ENCODE measurements at places on chromosomes 13 and 19.
A peak's percentile ranks its signal among the peaks of the same experiment; 100 is the strongest.

- DNase-seq, result no peak
Observed at GRCh38 chr19:13152356-13152973, 2.3 kb downstream of the IER2 start.

DNA sequence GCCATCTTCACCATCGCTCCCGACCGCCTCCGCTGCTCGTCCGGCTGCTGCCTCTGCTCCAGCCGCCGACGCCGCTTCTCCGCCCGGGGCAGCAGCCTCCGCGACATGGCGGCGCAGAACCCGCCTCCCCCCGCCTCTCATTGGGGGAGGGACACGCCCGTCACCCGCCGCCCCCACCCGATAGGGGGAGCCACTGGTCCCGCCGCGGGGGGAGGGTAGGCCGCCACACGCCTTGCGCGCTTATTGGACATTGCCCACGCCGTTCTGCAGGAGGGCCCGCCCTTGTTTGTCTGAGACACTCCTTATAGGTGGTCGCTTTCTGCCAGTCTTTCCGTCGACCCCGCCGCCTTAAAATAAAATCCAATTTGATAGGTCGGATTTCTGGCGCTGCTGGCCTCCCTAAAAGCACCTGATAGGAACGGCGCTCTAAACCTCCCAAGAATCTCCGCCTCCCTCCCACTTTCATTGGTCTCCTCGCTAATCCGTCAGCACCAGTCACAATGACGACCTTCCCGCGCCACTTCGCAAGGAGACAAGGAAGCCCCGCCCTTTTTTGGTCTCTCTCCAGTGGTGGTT is at the start of gene HNRNPL:
HNRNPL (minus strand) TSS at position 127 of the 576 bp plus-strand sequence; CDS start at position 107, 20 bp downstream.
- DNase-seq, result peak; percentile 99

DNA sequence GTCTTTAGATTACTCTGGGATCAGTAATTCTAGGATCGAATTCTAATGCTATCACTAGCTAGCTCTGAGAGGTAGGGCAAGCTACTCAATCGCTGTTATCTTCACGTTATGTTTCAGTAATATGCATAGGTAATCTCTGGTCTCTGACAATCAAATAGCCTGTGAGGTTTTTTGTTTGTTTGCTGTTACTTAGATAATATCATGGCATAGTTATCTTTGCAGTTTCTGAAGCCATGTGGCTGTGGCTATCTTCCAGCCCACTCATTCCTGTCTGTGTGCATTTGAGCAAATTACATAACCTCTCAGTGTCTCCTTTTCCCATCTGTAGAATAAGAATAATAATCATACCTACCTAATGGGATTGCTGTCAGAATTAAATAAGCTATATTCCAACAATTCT is 330.2 kb downstream of the PCDH9 start:
- no peak for DNase-seq

DNA sequence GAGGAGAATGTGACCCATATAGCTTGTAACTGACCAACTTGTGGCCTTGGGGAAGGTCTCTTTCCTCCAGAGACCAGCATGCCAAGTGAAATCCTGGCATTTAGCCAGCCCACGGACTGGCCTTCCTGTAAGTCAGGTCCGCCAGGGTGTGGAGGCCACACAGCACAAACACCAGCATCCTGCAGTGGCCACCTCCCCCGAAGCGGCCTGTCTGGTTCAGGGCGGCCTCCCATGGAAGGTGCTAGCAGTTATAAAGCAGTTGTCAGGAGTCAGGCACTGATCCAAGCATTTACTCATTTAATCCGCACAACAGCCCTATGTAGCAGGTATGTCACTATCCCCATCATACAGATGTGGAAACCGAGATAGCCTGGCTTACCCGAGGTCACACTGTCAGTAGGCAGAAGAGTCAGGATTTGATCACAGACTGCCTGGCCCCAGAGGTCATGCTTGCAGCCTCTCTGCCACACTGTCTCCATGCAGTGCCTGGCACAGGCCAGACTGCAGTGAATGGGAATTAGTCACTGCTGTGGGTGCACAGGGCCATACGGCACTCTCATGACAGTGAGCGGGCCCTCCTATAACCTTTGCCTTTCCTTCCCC is 36.7 kb downstream of the CAPN12 start:
- no peak for DNase-seq

DNA sequence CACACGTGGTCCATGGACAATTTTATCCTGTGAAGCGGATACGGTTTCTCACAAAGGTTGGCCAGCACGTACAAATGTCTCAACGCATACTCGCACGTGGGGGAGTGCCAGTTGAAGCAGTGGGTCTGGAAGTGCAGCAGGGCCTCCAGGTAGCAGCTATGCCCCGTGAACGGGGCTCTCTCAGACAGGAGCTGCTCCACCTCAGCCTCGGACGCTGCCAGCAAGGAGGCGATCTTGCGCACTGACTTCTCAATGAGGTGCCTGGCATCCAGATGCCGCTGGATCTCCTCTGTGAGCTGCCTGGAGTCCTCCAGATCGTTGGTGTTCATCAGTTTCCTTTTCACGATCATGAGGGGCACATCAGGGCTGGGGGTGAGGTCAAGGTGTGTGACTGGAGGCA is 2272.0 kb downstream of the PCDH9 start:
- no peak for DNase-seq

- no peak for DNase-seq
Observed at GRCh38 chr19:4449022-4449638, 8.5 kb downstream of the UBXN6 start.

DNA sequence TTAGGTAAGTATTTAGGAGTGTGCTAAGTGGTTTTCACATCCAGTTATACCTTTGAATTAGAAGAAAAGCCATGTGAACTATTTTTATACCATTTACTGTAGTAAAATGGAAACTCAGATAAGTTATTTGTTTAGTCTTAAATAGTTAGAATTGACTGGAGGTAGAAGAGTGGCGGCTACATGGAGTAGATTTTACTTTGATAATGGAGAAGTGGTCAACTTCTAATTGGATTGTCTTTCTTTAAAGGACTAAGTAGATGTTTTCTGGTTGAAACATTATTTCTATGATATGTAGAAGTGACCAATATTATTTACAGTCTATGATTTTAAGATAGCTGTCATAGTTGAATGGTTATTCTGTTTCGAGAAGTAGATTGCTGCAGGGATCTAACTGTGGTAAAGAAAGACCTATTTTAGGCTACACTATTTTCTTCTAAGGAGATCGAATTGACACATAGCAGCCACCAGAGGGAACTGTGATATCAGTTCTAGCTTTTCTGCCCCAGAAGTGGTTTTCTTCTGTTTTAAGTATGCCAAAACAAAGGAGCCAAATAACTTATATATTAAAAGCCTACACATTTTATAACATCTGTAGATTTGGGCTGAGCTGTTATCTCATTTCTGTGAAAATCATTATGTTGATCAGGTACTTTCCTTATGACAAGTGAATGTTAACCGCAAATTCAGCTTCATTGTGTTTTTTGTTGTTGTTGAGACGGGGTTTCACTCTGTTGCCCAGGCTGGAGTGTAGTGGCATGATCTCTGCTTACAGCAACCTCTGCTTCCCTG is 26.1 kb downstream of the ZMYM2 start:
- DNase-seq, result no peak

- no peak for DNase-seq
Observed at GRCh38 chr13:44668688-44669087, 92.6 kb upstream of the TSC22D1 start.

GRCh38 chr13:112355274-112355838 is 20.8 kb upstream of the SPACA7 start:
- no peak for DNase-seq

- DNase-seq, result no peak
Observed at GRCh38 chr13:28582225-28582891, 76.6 kb upstream of the POMP start.

GRCh38 chr19:4376991-4377781 is 23.2 kb downstream of the SH3GL1 start:
- DNase-seq, result no peak

DNA sequence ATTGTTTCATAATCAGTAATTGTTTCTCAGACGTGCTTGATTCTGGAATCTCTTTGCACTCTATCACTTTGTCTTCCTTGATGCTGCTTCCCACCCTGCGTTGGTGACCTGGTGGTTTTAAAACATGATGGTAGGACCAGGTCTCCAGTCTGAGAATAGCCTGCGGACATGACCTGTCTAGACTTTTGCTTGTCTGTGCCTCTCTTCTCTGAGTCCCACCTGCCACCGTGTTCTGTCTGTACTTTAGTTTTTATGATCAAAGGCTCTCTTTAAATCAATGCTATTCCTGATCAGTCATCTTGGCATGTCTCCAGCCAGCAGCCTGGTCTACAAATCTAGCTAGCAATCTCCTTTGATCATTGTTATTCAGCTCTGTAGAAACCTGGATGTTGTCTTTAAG is 933.9 kb downstream of the DIAPH3 start:
- no peak for DNase-seq

GRCh38 chr19:32178956-32179355 is 166.5 kb upstream of the ZNF507 start:
- DNase-seq, result no peak

- no peak for DNase-seq
Observed at GRCh38 chr13:35892837-35893814, 238.1 kb downstream of the DCLK1 start.

DNA sequence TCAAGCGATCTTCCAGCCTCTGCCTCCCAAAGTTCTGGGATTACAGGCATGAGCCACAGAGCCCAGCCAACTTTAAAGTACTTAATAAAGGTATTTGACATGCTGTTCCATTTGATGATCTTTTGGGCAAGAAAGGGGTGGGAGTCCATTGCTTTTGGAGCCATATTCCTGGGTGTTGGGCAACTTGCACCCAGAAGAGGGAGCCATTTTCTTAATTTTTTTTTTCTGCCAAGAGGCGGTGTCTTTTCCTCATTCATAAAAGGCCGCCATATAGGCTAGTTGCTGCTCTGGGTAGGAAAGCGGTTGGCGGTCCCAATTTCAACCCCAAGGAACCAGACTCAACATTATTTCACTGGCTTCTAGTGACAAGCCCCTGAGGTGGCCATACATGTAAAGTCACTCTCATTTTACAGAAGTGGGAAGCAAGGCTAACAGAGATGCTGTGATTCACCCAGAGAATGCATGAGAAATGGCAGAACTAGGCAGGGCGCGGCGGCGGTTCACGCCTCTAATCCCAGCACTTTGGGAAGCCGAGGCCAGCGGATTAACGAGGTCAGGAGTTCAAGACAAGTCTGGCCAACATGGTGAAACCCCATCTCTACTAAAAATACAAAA is 139.6 kb downstream of the CACNA1A start:
- DNase-seq, result no peak

DNA sequence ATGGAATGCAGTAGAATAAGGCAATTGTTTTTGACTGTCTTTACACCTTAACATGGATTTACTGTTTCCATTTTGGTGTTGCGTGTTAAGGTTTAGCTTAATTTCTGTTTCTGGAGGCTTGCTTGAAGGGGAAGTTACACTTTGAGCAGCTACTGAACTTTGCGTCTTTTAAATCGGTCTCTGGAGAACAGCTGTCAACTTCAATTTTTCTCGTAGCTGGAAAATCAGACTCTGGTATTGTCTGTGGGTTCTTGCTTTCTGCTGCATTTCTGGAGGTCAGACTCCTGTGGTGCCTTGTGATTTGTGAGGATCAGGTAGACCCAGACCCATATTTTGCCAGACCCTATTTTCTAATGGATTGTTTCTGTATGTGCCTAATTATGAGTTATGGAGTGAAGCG is 146.7 kb downstream of the ATP8A2 start:
- no peak for DNase-seq

DNA sequence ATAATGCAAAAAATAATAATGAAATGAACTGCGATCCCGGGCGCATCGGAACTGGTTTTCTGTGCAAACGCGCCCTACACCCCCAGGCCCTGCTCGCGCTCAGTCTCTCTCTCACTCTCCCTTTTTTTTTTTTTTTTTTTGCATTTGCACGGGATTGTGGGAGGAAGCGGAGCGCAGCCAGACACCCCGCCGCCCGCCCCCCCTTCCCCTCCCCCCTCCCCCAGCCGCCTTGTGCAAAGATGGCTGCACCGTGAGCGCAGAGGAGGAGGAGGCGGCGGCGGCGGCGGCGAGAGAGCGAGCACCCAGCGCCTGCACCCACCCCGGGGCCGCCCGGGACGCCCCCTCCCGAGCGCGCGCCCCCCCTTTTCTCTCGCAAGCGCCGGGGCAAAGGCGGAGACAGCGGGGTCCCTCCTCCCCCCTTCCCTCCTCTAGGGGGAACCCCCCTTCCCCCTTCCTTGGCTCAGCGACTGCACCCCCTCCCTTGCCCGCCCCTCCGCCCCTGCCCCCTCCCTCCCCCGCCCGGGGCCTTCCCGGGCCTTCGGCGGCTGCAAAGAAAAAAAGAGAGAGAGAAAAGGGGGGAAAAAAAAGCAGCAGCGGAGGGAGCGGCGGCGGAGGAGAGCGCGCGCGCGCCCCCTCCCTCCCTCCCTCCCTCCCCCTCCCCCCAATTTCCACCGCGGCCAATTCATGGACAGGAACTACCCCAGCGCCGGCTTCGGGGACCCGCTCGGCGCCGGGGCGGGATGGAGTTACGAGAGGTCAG is at the start of gene PRR12:
PRR12 (plus strand) TSS at position 212 of the 760 bp plus-strand sequence; CDS start at position 685, 473 bp downstream.
- peak; percentile 45 for DNase-seq

DNA sequence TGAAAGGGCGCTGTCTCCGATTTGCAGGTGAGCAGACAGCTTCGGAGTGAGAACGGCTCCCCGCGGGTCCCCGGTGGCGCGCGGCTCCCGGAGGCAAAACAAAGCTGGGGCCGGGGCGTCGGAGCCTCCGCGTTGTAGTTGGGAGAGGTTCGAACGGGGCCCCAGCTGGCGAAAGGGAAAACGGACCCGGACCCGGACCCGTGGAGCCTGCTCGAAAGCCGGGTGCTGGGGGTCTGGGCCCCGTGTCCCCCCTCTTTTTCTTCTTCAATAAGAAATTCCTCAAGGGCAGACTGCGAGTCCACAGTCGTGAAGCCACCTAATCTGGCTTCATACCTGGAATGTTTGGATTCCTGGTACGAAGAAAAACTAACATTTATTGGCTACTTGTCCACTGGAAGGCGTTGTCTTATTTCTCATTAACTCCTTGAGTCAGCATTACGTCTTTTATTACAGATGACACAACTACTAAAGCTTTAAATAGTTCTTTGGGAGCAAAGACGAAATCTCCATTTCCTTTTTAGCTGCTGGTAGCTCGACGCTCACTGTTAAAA is 632 bp upstream of the MTIF3 start:
- DNase-seq, result no peak

GRCh38 chr19:55341171-55341588 is 1.5 kb downstream of the KMT5C start:
- DNase-seq, result no peak

- DNase-seq, result no peak
Observed at GRCh38 chr19:11079999-11080398, 9.3 kb upstream of the LDLR start.

DNA sequence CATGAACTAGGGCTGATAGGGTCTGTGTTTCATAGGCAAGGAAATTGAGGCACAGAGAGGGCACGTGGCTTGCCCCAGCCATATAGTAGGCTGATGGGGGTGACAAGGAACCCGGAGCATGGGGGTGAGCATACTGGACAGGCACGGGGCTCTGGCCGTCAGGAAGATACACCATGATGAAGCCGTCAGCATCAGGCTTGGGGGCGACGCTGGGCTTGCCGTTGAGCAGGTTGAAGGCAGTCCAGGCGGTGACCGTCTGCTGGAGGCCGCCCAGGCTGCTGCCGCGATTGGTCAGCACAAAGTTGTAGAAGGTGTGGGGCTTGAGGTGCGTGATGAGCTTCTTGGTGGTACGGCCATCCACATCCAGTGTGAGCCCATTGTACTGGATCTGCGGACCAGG is 119.7 kb downstream of the PTPRS start:
- no peak for DNase-seq
